GM12864 (cell line): ENCODE measurements at places on chromosomes 3 and 15.
A peak's percentile ranks its signal among the peaks of the same experiment; 100 is the strongest.

GRCh38 chr15:27327467-27328025, 356.6 kb downstream of the GABRG3 start:
- DNase-seq = no peak

DNA sequence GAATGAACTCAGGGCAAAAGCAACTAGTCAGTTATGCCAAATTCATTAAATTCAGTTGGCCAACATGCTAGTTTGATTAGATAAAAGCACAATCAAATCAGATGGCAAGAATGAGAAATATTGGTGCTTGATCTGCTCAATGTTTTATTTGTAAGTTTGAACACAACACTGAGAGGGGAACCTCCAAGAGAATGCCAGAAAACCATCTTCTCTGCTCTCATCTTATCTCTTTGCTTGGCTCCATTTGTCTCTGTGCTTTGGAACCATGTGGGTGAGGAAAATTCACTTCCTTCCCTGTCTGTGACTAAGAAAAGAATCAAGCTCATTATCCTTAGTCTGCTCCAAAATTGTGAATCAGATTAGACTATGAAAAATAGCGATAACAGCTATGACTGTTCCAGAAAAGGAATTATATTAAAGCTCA, 43.6 kb upstream of the DCBLD2 start:
- DNase-seq = no peak

DNA sequence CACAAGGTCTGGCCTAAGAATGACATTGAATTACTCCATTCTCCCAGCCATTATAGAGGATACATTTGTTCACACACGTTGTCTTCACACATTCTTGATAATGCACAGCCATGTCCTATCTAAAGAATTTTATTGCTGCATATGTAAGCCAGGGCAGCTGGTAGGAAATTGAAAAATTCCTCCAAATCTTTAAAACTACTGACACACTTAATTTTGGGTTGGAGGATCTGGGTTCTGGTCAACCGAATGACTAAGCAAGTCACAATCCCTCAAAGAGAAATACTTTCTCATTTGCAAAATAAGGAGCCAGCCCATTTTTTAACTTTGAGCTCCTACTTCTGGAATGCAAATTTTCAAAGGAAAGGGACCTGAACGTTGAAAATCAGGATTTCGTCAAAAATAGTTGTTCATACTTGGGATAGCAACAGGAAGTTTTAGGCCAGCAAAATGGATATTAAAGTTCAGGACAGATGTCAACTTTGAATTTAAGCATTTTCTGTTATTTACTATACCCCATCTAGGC, 638.3 kb downstream of the NTRK3 start:
- no peak for DNase-seq

DNA sequence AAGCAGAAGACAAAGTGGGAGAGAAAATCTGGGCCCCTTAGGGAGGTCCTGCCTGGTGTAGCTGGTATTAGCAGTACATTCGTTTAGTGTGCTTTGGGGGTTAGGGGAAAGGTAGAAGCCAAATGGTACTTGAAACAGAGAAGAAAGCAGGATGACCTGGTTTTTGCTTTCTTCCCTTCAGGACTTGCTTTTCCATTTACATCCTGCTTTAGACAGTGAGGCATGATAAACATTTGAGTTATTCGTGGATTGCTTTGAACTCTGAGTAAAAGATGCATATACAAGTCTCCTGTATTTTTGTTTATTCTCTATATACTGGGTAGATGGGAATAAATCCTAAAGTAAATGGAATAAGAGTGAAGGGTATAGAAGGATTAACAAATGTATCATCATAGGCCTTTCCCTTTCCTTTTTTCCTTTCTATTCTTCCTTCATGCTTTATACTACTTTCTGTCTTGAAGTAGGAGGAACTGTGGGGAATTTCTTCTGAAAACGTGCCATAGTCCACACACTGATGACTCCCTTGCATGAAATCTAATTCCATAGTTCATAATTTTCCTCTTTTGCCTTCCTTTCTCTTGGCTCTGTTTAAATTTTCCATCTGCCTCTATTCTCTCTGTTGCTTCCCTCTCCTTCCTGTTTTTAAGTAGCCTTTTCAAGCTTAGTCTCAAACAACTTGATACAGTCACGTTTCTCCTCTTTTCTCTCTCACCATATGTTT, 139.5 kb upstream of the RBMS3 start:
- no peak for DNase-seq

GRCh38 chr3:176431991-176432390, 765.3 kb downstream of the TBL1XR1 start:
- DNase-seq = no peak

DNA sequence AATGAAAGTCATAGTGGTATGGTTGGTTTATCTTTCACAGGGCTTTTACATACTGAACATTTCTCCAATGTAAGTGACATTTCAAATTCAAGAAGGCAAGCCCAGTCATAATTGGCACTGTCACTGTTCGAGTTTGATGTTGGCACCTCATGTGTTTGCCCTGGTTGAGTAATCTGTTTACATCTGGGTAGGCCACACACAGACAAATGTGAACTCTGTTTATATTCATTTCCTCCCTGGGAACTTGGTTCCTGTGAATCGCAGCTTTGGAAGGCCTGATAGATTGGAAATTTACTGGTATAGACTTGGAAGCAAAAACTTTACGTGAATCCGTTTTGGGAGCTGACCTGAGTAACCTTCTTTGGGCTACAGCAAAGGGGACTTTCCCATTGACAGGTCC, 395.2 kb upstream of the AZI2 start:
- DNase-seq = no peak

DNA sequence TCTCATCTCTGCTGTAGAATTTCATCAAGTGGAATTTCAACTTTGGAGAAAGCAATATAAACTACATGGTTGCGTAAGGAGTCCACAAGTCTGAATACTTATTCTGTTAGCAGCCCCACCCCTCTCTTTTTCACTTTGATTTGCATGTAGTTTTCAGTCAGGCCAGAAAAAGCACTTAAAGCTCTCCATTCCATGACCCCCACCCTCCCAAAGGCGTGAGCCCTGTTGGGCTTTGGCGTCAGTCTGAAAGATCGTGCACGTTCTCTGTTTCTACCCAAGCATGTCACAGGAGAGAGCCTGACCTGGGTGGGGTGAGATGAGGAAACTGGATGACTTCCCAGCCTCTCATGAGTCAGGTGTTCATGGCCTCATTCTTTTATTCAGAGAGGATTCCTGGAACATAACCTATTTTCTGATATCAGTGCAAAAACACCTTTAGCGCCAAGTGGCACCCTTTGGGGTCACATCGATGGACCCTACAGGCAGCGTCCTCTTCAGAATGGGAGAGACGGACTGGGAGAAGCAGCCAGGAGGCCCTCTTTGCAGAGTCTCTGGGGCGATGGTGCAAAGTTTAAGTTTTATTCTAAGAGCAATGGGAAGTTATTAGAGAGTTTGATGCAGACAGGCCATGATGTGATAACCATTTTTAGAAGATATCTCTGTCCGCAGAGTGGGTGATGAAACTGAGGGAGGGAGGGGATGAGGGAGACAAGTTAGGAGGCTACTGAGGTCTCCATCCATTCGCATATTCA, 55.8 kb downstream of the LSM3 start:
- no peak for DNase-seq

DNA sequence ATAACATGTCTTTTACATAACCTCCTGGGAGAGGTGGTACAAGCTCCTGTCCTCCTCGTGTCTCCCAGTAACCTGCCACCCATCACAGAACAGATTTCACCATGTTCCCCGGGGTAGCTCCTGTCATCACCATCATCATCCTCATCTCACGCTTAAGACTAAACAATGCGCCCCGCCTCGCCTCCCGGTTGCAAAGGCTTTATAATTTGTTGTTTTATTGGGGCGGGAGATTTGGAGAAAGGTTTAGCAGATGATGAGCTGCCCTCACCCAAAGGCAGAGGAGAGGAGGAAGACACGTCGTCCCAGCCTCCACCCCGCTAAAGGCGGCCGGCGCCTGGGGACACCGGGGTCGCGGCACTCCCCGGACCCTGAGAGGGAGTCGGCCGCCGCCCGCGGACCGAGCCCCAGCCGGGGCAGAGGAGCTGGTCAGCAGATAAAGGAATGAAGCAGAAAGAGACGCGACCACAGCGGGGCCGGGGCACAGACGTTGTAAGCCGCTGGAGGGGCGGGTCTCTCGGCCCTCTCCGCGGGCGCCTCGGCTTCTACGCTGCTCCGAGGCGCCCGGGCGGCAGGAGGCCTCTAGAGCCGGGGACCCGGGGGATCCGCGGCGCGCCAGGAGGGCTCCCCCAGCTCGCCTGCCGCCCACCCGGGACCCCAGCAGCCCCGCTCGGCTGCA, 589 bp downstream of the HERC1 start:
- no peak for DNase-seq

DNA sequence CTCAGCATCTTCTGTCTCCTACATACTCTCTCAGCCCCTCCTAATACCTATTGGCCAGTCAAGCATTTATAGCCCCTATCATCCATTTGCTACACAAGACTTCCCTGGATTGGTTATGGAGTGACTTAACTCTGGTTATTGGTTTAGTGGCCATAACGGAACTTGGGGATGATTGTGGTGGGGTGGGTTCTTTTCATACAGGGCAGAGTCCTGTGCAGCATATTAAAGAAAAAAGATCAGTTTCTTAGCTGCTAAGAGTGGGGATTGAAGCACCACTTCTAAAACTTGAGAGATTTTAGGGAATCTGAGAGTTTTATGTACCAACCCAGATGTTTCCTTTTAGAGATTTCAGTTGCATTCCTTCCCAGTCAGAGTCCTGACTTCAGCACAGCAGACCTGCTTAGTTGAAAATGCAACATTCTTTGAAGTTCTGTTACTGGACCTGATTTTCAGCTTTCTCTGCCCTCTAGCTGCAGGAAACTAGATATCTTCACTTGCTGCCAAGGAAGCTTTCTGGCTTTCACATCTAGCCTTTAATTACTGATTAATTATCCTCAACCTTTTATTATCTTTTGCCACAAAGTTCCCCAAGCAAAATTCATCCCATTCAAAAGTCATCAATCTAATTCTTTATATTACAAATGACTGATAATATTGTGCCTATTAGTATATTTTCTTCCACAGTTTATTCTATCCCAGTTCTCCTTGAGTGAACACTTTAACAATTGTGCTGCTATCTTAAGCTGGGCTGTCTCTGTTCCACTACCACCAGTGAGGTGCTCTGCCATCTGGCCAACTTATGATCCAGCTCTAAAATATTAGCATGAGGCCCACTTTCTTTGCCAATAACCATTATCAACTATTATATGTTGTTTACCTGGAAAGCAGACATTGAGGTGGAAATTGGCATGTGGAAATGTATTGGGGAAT, 906.0 kb upstream of the ALCAM start:
- DNase-seq = no peak

DNA sequence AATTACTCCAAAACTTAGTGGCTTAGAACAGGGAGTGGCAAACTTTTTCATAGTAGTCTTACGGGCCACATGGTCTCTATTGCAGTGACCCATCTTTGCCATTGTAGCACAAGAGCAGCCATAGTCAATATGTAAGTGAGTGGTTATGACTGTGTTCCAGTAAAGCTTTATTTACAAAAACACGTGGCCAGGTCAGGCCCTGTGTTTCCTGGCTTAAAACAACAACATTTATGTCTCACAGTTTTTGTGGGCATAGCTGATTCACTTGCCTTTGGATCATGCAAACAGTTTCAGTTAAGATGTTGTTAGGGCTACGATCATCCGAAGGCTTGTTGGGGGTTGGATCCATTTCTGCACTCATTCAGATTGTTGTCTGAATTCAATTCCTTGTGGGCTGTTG, 103.8 kb downstream of the CHCHD6 start:
- DNase-seq = no peak

- DNase-seq = no peak
These were observed 519.5 kb upstream of the LMCD1 start for GRCh38 chr3:7982126-7982525.

GRCh38 chr3:157487339-157487738, 15.9 kb downstream of the VEPH1 start:
- no peak for DNase-seq

- DNase-seq = no peak
These were observed 116.1 kb downstream of the ULK4 start for GRCh38 chr3:41845826-41846225.

DNA sequence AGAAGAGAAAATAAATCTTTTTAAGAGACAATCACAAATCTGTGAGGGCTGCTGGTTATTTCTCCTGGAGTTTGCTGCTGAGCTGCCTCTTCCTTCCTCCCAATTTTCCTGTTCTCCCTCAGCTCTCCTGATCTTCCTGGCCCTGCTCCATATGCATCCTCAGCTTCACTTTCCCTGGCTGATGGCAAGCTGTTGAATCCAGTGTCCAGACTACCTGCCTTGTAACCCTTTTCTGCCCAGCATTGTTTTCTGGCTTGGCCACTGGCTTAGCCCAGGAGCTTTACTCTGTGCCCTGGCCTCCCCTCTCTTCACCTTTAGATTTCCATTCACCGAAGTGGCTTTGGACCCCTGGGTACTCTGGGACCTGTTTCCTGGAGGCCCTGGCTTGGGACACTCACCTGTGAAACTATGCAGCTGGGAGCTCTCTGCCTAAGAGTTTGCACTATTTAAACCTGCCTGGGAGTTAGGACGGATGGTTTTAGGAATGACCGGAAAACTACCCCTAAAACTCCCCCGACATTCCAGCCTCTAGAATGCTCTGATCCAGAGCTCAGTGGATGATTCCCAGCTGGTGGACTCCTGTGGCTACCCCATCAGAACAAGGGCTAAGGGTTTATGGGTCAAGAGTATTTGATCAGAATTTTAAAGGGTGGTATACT, 90.0 kb downstream of the RBPMS2 start:
- DNase-seq = no peak

DNA sequence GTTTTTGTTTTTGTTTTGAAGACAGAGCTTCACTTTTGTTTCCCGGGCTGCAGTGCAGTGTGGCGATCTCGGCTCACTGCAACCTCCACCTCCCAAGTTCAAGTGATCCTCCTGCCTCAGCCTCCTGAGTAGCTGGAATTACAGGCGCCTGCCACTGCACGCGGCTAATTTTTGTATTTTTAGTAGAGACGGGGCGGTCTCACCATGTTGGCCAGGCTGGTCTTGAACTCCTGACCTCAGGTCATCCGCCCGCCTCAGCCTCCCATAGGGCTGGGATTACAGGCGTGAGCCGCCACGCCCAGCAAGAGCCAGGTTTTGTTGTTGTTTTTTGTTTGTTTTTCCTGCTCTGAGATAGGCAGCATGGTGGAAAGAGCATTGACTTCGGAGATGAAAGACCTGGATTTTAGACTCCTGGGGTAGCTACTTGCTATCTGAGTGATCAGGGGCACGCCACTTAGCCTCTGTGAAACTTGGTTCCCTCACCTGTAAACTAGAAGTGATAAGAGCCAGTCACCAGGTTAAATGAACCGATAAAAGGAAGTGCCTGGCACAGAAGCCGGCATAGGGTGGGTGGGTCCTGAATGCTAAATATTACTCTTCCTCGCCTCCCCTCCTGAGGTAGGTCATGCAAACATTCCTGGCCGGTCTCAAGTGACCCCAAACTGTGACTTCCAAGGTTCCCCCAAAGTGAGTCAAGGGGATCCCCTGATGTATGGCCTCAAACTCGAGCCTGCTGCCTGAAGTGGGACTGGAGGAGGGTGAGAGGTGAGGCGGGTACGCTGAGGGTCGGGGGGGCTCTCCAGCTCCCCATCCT, 62.9 kb upstream of the MCF2L2 start:
- DNase-seq = no peak

- peak; percentile 71 for DNase-seq
These were observed 44.0 kb upstream of the ETV5 start for GRCh38 chr3:186152889-186153292.

- no peak for DNase-seq
These were observed 5.8 kb upstream of the ARPP21 start for GRCh38 chr3:35633332-35634124.

- DNase-seq = no peak
These were observed 4.2 kb downstream of the UBAP1L start for GRCh38 chr15:65110676-65111292.
